NCI-H774 (cell line): ENCODE measurements at places on chromosomes 12 and 14.

GRCh38 chr14:92466059-92466458 is 47.5 kb upstream of the RIN3 start:
- no peak for DNase-seq

DNA sequence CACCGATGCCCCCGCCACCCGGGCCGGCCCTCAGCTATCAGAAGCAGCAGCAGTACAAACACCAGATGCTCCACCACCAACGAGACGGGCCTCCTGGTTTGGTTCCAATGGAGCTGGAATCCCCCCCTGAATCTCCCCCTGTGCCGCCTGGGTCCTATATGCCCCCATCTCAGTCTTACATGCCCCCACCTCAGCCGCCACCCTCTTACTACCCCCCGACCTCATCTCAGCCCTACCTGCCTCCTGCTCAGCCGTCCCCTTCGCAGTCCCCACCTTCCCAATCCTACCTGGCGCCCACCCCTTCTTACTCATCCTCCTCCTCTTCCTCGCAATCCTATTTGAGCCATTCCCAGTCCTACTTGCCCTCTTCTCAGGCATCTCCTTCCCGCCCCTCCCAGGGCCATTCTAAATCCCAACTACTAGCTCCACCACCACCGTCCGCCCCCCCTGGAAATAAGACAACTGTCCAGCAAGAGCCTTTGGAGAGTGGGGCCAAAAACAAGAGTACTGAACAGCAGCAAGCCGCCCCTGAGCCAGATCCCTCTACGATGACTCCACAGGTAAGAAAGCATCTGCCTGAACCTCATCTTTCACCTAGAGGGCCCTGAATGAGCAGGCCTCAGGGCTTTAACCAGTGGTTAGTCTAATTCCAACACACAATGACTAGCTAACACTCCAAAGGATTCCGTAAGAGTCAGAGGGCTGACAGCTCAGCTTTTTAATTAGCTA is 851 bp downstream of the YLPM1 start:
- no peak for DNase-seq

DNA sequence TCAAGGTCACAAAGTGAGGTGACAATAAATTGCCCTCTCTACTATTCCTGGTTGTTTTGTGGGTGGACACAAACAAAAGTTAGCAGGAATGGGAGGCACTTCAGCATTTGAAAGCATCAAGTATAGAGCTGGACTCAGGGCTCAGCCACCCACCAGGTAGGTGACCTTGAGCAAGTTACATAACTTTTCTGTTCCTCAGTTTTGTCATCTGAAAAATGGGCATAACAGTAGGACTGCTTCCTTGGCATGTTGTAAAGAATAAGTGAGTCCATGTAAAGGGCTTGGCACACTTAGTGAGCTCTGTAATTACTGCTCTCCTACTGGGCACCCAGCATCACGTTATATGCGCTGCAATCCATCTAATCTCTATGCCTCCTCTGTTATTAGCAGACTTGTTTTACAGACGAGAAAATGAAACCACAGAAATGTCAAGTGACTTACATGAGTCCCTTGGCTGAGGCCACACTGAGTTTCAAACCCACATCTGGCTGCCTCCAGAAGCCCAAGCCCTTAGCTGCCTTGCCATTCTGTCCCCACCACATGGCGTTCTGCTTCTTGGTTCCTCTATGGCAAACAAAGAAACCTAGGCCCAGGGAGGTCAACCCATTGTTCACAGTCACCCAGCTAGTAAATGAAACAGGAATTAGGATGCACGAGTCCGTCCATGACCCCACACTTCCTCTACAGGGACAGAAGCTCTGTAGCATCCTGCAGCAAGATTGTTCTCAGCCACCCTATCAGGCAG is 63.2 kb upstream of the SLC24A4 start:
- no peak for DNase-seq

DNA sequence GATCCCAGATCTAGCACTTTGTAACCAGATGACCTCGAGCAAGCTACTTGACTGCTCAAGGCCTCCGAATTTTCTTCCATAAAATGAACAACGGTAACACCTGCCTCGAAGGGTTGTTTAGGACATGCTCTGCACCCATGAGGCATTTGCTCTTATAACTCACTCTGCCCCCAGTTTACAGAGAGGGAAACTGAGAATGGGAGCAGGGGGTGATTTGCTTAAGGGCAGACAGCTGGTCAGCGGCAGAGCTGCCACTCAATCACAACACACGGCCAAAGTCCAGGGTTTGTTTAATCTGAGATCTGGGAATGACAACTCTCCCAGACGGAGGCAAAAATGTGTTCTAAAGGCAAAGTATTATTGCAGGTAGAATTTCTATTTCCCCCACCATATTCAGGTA is 156.3 kb downstream of the RIMBP2 start:
- no peak for DNase-seq

GRCh38 chr12:31023271-31023724 is 50.4 kb upstream of the DDX11 start:
- no peak for DNase-seq

DNA sequence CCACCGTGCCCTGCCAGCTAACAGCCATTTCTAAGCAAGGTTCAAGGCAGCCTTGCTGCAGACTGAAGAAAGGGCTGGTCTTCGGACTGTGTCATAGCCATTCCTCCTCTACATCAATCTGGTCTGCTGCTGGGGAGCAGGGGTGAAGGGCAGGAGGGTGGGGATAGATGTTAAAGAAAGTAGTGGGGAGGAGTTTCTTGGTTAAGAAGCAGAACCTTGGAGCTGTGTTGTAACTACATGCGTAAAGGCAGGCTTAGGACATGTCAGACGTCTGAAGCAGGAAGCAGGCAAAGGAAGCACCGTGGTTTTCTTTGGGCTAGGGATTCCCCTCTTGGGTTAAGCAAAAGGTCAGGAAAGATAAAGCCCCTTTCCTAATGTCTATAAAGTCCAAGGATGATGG is 18.1 kb upstream of the NEK9 start:
- no peak for DNase-seq

DNA sequence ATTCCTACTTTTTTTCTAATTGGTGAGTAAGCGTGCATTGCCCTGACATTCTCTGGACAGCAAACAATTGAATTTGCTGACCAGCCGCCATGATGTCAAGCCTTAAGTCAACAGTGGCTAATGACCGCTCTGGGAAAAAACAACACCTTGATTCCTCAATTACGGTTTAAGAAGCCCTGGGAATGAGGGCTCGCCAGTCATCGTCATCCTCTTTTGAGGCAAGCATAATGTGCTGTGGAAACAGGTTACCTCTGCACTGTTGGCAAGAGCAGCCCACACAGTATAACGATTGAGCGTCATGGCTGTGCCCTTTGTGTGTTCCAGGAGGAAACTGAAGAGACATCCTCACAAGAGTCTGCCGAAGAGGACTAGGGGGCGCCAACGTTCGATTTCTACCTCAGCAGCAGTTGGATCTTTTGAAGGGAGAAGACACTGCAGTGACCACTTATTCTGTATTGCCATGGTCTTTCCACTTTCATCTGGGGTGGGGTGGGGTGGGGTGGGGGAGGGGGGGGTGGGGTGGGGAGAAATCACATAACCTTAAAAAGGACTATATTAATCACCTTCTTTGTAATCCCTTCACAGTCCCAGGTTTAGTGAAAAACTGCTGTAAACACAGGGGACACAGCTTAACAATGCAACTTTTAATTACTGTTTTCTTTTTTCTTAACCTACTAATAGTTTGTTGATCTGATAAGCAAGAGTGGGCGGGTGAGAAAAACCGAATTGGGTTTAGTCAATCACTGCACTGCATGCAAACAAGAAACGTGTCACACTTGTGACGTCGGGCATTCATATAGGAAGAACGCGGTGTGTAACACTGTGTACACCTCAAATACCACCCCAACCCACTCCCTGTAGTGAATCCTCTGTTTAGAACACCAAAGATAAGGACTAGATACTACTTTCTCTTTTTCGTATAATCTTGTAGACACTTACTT is 138.9 kb downstream of the HMGA2 start:
- DNase-seq, result peak; percentile 77

- DNase-seq, result no peak
Measured at GRCh38 chr12:108551535-108551934, 9.4 kb downstream of the SART3 start.

GRCh38 chr12:79508622-79509021 is 182.1 kb downstream of the PAWR start:
- no peak for DNase-seq
